ENCODE measurements at places on chromosomes 4 and X.

DNA sequence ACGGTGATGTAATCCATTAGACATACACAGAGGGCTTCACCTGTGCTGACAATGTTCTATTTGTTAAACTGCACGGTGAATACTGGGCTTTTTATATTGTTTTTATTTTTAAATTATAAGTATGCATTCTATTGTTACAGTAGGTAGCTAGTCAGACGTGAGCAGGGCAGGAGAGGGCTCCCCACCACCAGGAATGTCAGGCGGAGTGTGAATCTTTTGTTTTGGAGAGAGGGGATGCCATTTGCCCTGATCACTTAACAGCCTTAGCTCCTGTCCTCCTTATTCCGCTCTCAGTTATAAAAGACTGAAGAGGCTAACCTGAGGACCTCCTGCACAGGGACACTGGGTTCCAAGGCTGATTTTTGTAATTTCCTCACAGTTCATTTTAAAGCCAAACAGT, 151.6 kb upstream of the TAPT1 start:
- DNase-seq = no peak

- no peak for DNase-seq
Observed at GRCh38 chr4:109755656-109756055, 25.8 kb upstream of the PLA2G12A start.

- peak; percentile 1 for DNase-seq
Observed at GRCh38 chrX:18828832-18829404, 121.5 kb downstream of the PPEF1 start.

GRCh38 chrX:132491191-132491590, 2.4 kb upstream of the MBNL3 start:
- DNase-seq = no peak

DNA sequence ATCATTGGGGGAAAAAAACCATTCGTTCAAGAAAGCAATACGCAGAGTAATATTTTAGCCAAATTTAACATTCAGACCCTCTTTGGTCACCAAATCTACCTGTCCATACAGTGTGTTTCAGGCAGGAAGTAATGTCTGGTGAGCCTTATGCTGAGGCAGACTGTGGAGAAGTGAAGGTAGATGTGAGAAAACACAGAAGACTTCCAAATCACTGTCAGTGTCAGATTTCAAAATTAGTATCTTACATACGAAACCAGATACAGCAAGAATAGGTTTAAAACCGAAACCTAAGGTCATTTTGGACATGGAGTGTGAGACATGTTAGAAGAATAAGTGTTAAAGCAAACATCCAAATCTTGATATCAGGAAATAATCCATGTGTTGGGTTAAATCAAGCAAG, 664.5 kb upstream of the HTR2C start:
- no peak for DNase-seq

DNA sequence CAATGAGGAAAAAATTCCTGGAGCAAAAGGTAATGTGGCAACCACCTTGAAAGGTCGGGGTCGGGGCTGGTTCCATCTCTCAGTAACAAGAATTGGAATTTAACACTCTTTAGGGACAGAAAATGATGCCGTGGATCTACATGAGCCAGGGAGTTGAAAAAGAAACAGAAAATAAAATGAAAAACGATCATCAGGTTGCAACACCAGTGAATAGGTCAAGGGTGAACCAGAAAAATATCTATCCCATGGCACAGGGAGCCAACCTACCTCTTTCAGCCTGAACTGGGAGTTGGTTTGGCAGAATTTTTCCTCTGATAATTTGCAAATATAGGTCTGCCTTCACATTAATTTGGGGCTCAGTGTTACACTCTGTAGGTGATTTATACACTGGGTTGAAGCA, 93.7 kb downstream of the C4orf33 start:
- DNase-seq = no peak

DNA sequence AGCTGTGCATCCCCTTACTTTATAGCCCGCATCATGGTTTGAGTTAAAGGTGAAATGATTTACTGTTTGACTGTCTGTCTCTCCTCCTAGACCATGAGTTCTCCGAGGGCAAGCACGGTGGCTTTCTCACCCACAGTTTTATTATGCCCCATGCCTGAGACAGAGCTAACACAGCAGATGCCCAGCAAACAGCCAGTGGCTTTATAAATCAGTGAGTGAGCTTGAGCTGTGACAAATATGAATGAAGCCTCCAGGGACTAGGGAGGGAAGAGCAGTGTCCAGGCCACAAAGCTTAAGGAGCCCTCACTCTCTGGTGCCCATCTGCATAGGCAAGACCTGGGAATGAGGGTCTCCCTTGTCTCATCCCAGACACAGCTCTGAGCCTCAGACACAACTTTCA, 57.9 kb downstream of the FHDC1 start:
- DNase-seq = no peak

- DNase-seq = no peak
Observed at GRCh38 chr4:187103351-187103750, 379.7 kb upstream of the FAT1 start.

DNA sequence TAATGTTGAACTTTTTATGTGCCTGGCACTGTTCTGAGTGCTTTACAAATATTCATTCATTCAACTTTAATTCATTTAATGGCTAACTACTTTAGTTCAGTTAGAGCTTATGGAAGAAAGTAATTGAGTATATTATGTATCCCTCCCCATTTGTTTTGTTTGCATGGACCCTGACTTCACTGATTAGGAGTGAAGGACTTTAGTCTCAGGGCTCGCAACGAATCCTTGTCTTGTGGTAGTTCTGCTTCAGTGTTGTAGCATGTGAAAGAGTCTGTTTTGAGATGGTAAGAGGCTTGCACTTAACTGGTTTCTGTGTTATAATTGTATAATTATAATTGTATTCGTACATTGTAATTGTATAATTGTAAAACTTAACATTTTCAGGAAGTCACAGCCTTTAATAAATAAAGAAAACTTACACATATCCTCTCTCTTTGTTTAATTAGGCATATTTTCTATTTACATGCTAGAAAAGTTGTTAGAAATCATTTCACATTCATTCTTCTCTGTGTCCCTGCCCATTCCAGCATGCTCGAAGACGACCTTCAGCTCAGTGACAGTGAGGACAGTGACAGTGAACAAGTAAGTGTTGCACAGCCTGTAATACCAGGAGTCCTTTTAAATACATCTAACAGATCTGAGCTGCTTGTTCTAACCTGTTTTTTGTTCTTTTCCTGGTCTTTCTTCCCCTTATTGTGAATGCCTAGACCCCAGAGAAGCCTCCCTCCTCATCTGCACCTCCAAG, 115.1 kb downstream of the KLHL8 start:
- no peak for DNase-seq

GRCh38 chr4:2222838-2223237, 19.1 kb downstream of the HAUS3 start:
- DNase-seq = no peak

- peak; percentile 23 for DNase-seq
Observed at GRCh38 chrX:45497290-45497689, 296.6 kb upstream of the DIPK2B start.

DNA sequence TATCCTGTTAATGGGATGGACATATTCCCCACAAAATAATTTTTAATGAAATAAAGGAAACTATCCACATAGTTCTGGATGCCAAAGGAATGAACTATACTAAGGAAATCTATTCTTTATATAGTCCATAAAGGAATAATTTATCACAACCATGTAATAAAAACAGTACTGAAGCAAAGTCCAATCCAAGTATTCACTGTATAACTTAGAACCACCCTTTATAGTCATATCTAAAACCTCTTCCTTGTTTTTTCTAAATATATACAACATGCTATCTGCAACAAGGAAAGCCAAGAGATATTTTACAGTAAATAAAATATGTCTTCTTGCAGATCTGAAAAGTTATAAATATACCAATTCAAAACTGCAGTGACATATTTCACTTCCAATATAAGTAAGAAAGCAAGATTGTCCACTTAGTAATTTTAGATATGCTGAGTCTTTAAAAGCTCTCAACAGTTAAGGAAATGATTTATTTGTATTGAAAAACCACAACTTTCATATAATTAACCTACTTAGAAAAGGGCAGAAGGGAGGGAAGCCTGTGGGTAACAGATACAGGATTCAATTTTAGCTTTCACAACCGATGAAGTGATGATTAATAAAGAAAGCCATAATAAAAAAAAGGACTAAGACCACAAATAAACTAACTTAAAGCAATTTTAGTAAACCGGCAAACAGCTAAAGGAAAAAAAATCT, 8.0 kb downstream of the NR3C2 start:
- peak; percentile 9 for DNase-seq

DNA sequence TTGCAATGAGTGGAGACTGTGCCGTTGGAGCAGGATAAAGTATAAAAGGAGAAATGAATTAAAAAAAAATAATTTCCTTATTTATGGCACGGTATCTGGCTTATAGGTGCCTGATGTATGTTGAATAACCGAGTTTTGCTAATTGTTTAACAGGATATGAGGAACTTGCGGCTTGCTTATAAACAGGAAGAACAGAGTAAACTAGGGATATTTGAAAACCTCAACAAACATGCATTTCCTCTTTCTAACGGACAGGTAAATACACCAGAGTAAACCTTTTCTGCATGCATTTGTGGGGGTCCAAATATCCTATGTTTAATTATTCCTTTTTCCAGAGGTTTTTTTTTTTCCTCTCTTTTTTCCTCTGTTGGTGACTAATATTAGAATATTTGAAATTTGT, 36.8 kb downstream of the MTMR1 start:
- DNase-seq = no peak
